ENCODE measurements at places on chromosomes 3 and 15. TPM values are rescaled to one million over a fixed set of nuclear protein-coding genes. Genes with fewer than 3 reads are reported as not detected.

TAGLN3 gene
- 5.3 TPM for total RNA-seq

TM4SF18 gene
- 26.1 TPM for total RNA-seq

PROS1 gene
- total RNA-seq = 14.2 TPM

DGKG gene
- total RNA-seq = 13.4 TPM

IRAK2 gene
- 1.5 TPM for total RNA-seq

DNA sequence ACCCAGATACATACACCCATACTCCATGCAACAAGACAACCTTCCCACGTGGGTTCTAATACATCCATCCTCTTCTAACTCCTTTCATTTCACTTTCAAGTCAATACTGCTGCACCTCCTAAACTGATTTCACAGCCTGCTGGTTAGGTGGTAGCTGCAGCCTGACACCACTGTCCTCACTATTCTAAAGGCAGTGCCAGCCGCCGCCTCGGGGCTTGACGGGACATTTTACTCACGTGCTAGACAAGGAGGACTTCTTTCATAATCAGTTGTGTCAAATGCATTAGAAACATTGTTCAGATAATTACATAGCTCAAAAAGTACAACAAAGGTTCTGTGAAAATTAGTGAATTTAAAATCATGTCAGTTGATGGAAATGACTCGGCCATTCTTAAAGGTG is 6.3 kb downstream of the UROC1 start:
- DNase-seq = no peak

DNA sequence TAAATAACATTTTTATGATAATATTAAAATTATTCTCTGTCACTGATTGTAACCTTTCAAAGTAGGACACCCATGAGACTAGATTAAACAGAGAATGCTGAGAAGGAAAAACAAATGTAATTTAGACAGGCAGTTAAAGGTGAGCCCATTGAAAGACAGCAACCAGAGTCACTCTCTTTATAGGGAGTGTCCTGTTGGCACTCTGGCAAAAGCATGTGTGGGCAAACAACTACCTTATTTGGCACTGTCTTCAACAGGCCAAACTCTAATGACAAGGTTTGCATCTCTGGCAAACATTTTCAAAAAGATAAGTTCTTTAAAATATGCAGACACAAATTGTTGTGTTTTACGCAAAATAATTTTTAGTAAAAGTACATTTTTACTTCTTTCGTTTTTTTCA is 29.8 kb downstream of the NFKBIZ start:
- DNase-seq = no peak

GRCh38 chr3:150248888-150249681 is 159.0 kb upstream of the TSC22D2 start:
- DNase-seq = no peak

DNA sequence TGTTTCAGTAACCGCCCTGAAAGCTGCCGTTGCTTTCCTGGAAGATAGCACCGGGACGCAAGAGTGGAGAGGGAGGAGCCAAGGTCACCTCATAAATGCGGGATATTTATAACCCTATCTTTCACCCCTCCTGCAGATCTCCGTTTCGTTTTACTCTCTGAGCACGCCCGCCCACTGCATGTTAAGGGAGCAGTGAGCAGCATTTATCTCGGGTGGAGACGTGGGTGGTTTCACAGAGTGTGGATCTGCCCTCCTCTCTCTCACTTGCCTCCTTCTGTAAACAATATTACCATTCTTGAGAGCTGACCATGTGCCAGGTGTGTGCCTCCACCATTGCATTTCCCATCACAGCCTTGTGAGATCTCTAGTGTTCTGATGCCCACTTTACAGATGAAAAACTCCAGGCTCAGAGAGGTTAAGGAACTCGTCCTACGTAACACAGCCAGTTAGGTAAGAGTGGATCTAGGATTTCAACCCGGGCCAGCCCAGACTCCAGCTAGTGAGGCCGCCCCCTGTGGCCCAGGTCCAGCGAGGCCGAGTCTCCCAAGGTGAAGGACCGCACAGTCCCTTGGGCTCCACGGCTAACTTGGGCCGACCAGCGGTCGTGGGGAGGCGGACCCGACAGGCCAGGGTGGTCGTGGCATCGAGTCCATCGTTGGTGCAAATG is 16.9 kb upstream of the SEMA4B start:
- peak; percentile 91 for DNase-seq

DNA sequence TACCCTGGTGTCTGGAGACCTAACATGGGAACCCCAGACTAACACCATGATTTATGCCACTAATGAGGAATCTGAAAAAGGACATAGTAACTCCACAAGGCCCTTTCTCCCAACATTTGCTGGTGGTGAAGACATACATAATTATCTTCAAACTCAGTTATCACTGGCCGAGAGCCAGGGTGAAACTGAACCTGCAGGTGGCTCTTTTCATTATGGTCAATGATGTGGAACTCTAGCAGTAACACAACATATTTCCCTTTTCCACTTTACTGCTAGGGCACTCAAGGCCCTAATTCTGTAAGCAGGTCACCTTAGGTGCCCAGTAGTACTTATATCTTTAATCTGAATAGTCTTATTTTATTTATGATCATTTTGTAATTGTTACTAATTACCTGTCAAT is 326.4 kb upstream of the SATB1 start:
- DNase-seq = no peak

DNA sequence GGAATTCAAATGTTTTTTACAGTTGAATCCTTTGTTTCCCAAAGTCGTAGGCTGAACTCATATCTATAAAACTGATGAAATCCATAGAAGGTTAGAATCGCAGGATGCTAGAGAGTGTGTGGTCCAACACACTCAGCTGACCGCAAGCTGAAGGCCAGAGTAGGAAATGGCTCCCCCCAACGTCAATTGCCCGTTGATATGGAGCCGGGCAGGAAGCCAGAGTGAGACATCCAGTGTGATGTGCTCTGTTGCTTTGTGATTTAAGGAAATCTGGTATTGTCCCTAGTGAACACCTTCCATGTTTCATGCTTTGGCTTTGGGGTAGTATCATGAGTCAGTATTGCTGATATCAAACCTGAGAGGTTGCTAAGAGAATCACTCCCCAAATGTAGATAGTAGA is 5.8 kb upstream of the MEX3B start:
- DNase-seq = peak; percentile 35

DNA sequence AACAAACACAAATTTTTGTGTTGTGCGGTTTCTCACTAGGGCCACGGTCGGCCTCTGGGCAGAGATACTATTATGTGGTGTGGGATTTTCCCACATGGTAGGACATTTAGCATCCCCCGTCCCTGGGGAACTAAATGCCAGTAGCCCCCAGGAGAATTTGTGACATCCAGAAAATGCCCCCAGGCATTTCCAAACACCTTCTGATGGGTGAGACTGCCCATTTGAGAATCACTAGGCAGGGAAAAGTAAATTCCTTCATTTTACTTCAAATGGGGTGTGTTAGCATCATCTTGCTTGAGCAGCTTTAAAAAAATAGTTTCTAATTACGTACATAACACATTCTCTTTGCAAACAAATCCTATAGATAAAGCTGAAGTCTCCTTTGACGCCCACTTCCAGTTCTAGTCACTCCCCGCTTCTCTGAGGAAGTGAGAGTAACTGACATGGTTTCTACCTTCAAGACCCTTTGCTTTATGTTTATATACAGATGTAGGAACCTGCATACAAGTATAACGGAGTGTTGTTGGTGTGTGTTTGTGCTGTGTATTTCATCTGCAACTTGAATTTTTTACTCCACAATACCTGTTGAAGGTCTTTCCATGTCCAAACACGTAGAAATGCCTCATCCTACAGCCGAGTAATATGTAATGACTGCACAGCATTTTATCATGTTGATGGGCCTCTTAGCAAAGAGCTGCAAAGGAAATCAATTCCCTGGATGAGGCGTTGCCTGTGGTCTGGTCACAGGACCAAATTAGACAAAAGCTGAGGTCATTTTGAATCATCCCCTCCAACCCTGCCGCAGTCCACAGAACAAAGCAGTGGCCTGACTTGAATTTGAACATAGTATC is 31.4 kb upstream of the ZBTB38 start:
- peak; percentile 57 for DNase-seq

DNA sequence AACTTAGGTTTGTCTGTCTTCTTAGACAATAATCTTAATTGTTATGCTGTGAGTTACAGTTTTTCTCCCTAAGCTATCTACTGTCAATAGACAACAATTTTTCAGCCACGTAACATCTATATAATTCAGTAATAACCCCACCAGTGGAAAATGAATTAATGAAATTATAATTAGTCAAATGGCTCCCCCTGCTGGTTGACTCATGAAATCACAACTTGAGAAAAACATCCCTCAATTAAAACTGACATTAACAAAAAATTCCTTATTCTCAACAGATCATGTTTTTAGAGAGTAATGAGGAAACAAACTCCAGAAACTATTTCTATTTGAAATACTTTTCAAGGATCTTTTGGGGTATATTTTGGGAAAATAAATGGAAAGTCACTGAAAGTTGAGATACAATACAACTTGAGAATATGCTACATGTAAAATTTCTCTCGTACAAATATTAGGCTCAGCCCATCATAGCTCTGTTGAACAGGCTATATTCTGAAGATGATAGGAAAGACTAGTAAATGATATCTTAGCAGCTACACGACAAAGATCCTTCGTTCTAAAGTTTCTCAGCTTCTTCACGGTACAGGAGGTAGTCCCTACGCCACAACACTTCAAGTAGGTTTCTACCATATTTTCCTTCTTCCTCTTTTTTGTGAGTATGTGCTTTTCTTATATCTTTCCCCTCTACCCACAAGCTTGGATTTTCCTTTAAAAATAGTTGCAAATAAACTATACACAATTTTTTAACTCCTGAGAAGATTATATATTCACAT is 20.7 kb downstream of the PPP1R2 start:
- peak; percentile 54 for DNase-seq

DNA sequence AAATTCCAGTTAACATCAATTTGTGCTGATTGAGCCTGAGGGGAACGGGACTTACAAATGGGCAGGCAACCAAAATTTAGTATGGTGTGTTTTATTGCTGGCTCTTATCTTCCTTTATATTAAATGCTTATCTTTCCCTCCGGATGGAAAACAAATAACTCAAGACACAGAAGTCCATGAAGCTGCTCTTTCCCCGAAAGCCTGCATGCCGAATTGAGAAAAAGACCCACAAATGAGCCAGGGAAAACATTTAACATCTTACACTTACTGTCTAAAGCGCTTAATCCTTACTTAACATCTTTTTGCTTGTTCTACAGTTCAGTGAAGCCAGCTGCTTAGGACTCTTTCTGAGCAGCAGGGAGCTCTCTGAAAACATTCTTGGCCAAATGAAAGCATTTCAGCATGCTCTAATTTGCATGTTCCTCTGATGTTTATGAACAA is 49.5 kb downstream of the HEG1 start:
- peak; percentile 56 for DNase-seq

- DNase-seq = no peak
Measured at GRCh38 chr3:146712806-146713205, 107.7 kb upstream of the PLSCR5 start.

DNA sequence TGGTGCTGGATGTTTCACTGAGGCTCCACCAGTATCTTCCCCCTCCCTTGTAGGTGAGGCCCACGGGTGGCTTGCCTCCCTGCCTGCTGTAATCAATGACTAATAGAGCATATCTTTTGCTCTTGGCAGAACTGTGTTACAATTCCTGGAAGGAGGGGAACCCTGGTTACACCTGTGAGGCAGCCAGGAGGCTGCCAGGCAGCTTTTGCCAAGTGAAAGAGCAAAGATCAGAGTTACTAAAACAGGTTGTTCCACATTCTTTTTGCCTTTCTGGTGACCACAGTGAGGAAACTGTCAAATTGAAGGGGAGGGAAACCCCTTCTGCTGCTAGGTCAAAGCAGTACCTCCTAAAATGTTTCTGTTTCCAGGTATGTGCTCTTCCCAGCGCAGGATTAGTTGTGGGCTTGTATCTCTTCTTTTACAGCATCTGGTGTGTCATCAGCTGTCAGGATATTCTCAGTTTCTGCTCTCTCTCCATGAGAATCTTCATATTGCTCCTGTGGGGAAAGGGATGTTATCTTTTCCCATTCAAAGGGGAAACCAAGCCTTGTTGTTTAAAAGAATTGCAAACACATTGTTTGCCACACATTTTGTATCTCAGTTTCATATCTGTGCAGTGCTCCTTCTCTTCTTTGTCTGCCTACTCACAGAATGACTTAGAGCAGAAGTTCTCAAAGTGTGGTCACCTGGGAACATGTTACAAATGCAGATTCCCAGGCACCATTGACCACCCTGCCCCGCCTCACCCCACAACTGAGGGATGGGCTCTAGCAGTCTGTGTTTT is 137.4 kb upstream of the UMPS start:
- peak; percentile 91 for DNase-seq

GRCh38 chr15:78368651-78369050 is 28.5 kb downstream of the CRABP1 start:
- DNase-seq = no peak

DNA sequence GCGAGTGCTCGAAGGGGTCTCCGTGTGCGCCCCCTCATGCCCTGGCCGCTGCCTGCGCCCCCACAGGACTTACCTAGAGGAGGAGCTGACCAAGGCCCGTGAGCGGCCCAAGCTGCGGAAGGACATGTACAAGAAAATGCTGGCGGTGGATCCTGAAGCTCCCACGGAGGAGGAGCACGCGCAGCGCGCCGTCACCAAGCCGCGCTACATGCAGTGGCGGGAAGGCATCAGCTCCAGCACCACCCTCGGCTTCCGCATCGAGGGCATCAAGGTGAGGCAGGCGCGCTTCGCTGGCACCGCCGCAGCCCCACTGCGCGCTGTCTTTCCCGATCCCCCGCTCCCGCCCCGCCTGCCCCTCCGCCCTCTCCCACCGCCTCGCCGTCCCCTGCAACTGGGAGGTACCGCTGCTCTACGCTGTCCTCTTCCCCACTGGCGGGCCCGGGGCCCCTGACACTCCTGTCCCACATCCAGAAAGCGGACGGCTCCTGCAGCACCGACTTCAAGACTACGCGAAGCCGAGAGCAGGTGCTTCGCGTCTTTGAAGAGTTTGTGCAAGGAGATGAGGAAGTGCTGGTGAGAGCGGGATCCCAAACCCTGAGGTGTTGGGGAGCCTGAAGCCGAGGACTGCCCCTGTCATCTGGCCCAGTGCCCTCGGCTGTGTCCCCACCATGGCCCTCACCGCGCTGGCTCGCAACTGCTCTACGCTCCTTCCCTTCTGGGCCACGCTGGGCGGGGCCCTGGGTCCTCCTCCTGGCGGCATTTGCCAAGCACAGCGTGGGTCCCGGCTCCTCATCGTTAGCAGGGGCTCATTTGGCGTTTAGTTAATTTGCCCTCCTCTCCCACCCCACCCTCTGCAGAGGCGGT is 8.5 kb downstream of the ITPKA start:
- peak; percentile 40 for DNase-seq

DNA sequence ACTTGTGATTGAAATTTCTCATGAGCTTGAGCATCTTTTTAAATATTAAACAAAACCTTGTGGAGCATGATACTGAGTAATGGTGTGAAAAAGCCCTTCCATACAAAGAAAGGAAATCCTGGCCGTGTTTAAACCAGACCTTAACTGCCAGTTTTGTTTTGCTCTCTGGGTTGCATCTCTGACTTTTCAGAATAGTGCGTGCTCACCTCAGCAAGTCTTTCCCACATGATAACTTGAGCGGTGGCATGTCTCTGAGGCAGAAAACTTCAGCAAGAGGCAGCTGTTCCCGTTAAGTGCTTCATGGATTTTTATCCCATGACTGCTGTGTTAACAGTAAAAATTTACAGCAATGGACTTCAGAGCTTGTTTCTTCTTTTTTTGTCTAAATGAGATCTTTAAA is 393.3 kb downstream of the FEZF2 start:
- DNase-seq = peak; percentile 16

All from stomach (tissue), 19 donors.